ENCODE measurements at places on chromosomes 6 and 20.
A peak's percentile ranks its signal among the peaks of the same experiment; 100 is the strongest.

DNA sequence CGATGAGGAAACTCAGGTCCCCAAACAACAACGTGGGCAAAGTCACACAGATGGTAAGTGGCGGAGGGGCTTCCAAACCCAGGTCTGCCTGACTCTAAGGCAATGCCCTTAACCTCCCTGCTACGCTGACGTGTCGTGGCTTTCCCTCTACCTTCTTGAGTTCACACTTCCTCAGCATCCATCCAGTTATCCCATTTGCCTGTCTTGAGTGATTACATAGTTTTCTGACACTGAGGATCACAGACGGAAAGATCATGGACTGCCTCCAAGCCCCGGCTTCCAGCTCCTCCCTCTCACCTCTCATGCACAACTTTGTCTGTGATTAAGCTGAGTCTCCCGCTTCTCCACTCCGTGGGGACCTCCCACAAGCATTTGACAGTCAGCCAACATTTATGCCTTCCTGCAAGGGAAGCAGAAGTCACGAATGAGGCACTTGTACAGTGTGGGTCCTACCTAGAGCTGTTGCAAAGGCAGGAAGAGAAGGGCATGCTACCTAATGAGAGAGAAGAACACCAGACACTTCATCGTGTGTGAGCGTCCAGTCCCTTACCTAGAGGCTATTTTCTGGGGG lies 33.8 kb downstream of the TBC1D7 start:
- DNase-seq = no peak

GRCh38 chr6:75791881-75792280 lies 42.8 kb downstream of the MYO6 start:
- no peak for DNase-seq

DNA sequence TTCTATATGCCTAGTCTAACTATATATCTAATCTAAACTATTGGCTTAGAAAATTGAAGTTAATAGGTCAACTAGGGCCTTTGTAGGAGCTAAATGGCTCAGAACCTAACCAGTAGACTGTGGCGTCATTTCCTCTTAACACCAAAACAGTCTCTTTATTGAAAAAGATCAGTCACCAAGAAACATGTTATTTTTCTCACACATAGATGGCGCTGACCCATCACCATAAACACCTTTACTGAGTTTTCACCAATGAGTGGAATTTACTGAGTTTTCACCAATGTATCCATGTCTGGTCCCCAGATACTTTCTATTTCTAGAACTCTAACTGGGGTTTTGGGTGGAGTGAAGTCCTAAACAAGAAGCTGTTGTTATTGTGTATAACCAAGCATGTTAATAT lies 636.0 kb downstream of the BCKDHB start:
- DNase-seq = peak; percentile 32

- DNase-seq = no peak
Measured at GRCh38 chr6:167972193-167972592, 25.3 kb upstream of the KIF25 start.

DNA sequence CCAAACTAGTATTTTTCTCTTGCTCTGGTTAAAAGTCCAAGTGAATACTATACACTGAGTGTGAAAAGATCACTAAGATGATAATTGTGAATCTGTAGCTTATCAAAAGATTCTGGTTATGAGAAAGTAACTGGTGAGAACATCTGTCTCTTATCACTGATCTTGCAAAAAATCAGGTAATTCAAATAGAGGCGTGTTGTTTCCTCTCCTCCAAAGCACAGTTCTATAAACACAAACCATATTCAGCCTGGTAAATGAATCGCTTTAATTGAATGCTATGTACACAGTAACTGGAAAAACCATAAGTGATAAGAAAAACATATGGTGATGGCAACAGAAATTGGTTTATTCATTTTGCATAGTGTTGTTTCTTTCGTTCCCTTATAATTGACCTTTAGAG lies 161.0 kb downstream of the RALGAPA2 start:
- DNase-seq = peak; percentile 40

GRCh38 chr6:13152764-13153163 lies 175.6 kb downstream of the TBC1D7 start:
- DNase-seq = no peak

- peak; percentile 68 for DNase-seq
Measured at GRCh38 chr20:38649275-38649891, 47.8 kb downstream of the ARHGAP40 start.

- no peak for DNase-seq
Measured at GRCh38 chr6:135627092-135627715, 129.7 kb upstream of the AHI1 start.

DNA sequence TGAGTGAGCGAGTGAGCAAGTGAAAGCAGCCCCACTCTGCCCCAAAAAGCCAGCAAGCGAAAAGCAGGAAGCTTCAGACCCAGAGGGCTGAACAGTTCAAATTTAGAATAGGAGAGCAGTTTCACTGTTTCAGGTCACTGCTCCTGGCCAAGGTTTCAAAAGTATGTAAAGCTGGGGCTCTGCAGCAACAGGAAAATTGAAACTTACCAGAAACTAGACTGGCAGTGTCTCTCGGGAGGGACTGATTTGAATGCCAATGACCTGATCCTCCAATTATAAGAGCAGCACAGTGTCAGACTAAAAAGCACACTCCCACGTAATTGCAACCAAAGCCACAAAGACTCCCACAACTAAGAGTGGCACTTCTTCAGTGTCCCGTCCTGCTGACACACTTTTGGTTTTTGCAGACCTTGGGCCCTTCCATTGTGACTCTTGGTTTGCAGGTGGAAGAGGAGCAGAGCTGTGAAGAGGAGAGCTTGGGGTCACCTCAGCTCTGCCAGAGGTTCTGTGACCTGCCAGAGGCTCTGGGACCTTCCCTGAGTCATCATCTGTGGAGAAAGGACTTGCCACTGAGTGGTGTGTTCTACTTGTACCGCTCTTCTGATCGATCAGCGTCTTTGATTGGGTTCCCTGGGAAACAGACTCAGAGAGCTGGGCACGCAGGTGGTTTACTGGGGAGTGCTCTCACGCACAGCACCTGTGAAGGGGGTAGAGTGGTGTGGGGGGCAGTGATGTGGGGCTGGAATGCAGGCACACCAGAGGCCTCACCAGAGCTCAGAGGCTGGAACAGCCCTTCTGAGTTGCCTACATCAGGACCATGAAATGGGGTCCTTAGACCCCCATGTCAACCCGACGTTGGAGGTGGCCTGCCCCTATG lies 52.7 kb upstream of the PTGIS start:
- DNase-seq = no peak

- DNase-seq = peak; percentile 65
Measured at GRCh38 chr6:117976030-117976651, 69.1 kb downstream of the SLC35F1 start.

- no peak for DNase-seq
Measured at GRCh38 chr6:165725201-165725600, 62.2 kb upstream of the PDE10A start.

GRCh38 chr20:13295637-13296036 lies 74.6 kb downstream of the ISM1 start:
- no peak for DNase-seq

DNA sequence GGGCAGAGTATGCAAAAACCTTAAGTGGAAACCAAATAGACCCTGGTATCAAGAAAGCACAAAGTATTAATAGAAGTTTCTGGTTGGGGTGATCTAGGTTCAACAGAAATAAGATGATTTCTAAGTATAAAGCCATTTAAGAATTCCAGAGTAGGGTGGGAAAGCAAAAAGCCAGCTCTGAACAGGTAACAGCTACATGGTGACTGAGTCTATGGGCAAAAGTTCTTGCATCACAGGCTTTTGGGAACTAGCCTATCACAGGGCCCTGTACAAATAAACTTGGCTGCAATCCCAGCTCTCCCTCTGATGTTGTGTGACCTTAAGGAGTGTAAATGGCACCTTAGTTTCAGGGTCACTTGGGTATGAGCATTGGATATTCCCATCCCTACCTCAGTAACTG lies 5.5 kb downstream of the TCF19 start:
- no peak for DNase-seq

DNA sequence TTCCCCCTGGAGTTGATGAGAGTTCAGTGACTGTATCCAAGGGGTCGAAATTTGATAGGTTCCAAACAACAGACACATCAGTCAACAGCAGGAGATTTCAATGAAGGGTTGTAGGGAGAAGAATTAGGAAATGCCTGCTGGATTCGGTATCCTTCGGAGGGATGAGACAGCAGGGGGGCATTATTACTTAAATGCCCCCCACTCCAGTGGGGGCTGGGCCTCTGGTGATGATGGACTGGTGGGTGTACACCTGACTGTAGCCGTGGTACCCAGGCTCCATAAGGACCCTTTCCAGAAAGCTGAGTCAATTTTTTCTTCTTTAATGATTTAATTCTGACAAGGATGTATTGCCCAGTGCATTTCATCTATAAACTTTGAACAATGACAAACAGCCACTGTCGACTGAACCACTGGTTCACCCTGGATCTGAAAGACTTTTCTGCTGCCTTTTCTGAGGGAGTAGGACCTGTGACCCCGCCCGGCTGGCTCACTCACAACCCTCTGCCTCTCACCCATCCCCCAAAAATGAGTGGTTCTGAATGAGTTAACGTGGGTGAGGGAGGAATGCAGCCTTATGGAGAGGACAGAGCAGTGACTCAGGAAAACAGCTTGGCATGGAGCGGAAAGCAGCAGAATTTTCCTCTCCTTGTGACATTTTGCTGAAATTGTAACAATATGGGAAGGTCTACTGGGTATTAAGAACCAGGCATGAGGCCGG lies 41.0 kb downstream of the ZMYND8 start:
- DNase-seq = no peak

- DNase-seq = no peak
Measured at GRCh38 chr20:37042986-37043972, 52.5 kb downstream of the RBL1 start.

DNA sequence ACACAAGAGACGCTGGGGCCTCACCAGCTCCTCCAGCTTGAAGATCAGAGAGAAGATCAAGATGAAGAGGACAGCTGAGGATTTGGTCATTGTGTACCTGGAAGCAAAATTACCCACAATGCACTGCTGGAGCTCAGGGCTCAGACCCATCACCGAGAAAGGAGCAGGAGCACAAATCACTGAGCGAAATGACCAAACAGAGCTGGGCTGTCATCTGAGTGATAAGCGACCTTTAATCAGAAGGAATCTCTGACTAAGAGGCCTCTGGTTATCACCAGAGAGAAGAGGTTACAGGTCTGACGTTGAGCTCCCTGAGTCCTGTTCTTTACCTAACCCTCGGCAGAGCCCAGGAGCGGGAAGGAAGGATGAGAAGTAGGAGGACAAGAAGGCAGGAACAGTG lies 47.5 kb upstream of the CDH22 start:
- peak; percentile 48 for DNase-seq

DNA sequence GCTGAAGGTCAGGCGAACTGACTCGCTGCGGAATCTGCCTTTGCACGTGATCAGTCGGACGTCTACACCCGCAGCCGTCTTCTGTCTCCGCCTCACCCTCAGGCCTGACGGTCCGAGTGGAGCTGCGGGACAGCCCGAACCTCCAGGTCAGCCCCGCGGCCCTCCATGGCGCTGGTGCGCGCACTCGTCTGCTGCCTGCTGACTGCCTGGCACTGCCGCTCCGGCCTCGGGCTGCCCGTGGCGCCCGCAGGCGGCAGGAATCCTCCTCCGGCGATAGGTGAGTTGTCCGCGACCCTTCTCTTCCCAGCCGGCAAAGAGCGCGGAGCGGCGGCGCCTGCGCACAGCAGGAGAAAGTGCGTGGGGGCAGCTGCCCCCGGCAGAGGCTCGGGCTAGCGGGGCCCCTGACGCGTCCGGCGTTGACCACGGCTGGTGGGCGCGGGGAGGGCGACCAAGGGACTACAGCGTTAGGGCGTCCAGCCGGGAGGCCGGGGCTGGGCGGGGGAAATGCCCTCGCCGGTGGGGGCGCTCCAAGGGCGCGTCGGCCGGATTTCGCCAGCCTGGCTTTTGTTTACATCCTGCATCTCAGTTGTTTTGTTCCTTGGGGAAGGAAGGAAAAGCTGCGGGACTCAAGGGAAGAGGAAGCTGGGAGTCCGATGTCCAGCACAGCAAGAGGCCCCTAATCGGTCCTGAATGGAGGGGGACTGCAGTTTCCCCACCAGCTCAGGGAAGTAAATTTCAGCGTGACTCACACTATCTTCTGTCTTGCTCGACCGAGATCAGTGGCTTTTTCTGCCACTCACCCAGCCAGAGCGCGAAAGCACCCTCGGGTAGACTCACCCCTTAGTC lies at the start of gene SMPDL3A:
Gene SMPDL3A, plus strand, starts transcription at position 77 of the 846 bp plus-strand sequence. Its CDS starts 89 bp downstream, at position 166.
- peak; percentile 83 for DNase-seq

DNA sequence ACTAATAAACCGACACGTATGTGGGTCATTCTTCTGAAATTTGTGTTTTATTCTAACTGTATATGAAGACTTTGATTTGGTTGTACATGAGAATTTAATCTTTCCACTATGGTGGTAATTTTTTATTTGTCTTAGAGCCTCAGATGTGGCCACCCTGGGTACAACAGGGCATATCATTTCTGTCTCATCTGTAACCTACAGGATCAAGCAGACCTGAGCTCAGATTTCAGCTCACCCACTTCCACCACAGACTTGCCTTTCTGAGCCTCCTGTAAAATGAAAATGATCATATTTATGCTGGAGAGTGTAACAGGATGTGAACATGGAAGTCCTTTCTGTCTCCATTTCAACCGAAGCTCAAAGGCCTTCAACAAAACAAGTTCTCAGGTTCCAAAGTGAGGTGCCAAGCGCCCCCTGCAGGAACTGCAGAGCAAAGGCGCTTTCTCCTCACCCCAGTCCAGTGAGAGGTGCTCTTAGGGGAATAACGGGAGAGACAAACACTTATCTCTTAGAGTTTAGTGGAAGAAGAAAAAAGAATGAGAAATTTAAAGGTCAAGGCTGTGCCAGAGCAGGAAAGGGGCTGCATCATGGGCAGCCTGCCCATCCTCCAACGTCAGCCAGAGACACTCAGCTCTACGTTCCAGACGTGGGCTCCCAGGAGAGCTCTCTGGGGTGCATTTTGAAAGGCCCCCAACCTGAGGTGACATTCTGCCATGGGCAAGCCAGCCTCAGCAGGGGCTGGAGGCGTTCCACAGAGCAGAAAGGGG lies 23.0 kb upstream of the CD24 start:
- DNase-seq = peak; percentile 68

DNA sequence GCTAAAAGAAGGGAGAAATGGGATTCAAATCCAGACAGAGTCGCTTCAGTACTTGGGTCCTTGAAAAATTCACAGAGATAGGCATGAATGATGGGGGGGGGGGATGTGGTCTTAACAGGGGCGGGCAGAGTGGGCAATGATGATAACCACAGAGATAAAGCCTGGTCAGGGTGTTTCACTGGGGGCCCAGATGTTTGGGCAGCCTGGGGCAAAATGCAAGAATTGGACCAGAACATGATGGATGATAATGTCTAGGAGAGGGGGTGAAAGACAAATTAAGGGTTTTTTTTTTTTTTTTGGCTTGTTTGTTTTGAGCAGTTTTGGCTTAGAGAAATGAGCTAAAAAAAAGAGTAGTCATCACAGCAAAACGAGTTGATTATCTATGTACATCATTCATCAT lies 57.4 kb downstream of the LAMP5 start:
- no peak for DNase-seq

DNA sequence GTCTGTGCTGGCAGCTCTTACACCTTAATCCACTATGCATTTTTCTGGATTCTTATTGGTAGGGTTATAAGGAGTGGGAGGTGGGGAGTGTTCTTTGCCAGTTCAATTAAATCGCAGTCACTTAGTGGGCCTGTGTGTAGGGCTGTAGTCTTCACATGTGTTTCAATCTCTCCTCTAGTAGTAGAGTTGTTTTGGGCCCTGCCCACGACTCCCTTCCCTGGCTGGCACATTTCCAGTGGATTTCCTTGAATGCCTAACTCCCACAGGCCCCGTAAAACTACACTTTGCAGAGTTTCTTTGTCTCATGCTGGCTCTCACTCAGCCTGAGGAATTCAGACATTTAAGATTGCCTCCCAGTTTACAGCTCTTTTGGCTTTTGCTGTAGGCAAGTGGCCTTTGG lies 414.0 kb upstream of the OPRM1 start:
- no peak for DNase-seq

- DNase-seq = no peak
Measured at GRCh38 chr20:45257161-45257560, 2.8 kb upstream of the SLPI start.

GRCh38 chr20:60553095-60553494 lies 594.9 kb downstream of the CDH26 start:
- DNase-seq = no peak

Data from SK-N-DZ (cell line).